ENCODE measurements at places on chromosomes 1 and 21.

GRCh38 chr1:205312866-205313562 lies 8.5 kb downstream of the NUAK2 start:
- no peak for DNase-seq

- DNase-seq: peak; percentile 81
Observed at GRCh38 chr1:78370779-78371482, 119.8 kb upstream of the PTGFR start.

GRCh38 chr21:44897326-44898010 lies 23.2 kb downstream of the ITGB2 start:
- no peak for DNase-seq

GRCh38 chr1:47759936-47760629 lies 237.1 kb downstream of the TRABD2B start:
- DNase-seq: no peak

- DNase-seq: peak; percentile 77
Observed at GRCh38 chr1:94602316-94602715, 60.8 kb upstream of the F3 start.

DNA sequence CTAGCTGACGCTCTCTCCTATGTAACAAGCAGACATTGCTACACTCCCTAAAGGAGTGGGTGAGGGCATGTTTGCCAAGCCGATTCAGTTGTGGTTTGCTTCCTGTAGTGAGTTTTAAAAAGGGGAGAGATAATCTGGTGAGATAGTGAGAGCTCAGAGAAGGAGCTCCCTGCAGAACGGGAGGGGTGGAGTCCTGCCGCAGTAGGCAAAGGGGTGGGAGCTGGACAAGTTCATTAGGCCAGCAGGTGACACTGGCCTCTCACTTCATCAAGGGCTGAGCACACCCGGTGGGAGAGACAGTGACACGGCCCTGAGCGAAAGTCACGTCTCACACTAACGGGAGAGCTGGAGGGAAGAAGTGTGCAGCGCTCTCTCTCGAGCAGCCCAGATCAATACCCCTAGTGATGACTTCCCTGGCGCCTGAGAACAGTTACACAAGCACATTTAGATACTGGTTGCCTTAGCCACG lies 144.0 kb upstream of the CD34 start:
- DNase-seq: no peak

DNA sequence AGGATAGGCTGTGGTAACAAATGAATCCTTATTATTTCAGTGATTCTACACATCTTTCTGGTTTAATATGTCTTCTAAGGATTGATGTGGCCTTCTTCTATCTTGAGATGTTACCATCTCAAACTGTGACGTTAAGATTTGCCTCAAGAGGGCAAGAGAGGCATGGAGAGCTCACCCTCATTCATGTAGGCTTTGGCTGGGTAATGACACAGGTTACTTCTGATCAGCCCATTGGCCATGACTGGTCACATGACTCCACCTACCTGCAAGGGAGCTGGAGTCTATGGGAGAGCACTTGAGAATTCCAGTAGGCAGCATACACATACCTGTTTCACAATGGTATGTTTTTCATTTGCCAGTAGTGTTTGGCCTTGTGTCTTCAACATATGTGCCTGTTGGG lies 30.0 kb downstream of the CACHD1 start:
- DNase-seq: no peak

DNA sequence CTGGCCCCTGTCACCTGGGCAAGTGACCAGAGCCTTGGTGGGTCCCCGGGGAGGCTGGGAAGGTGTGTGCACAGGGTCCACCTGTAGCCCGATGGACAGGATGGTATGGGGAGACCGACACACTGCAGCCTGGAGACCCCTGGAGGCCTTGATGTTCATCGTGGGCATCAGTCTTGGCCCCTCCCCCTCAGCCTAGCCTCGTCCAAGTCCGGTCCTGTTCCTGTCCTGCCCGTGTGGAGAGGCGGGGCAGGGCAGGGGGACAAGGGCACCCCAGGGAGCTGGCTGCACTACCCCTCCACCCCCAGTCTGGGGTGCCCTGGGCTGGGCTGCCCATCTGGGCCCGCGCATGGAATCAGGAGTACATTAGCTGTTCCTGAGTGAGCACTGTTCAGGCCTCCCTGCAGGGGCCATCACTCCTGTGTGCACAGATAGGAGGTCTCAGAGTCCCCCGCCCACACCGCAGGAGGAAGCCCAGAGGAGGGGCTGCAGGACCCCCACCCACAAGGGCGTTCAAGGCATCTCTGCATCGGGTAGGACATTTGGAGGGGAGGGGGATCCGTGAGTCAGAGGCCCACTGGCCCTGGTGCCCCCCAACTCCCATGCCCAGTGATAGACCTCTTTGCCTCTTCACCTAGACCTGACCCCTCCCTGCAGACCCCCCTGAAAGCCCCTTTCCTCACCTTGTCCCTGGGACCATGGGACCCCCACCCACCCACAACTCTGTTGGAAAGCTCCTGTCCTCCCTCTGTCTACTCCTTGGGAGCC lies 63.2 kb downstream of the WNT9A start:
- no peak for DNase-seq

GRCh38 chr21:41656946-41657525 lies 109.8 kb downstream of the RIPK4 start:
- no peak for DNase-seq

DNA sequence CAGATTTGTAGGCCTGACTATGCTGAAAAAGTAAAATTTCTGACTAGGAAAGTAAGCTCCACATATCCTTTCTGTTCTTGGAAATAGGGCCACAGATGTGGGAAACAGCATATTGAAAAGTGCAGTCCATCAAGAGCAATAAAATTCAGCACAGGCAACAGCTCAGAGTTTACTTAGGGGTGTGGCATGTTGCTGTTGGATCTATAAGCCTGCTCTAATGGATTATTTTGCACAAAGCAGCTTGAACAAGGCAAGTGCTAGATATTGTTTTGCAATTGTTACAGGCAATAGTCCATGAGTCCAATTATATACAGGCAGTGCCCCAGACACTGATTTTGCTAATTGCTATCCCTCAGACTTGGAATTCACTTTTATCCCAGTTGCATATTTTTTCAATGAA lies 289.8 kb upstream of the SNX7 start:
- DNase-seq: no peak

- DNase-seq: peak; percentile 55
Observed at GRCh38 chr1:1540090-1540817, at the start of gene TMEM240. Gene TMEM240 (minus strand): TSS chr1:1540624. CDS start chr1:1540346, 278 bp downstream.

- no peak for DNase-seq
Observed at GRCh38 chr1:53557369-53557768, 98.2 kb downstream of the DMRTB1 start.

Data from astrocyte (in vitro differentiated cells and primary cell).